ENCODE measurements at places on chromosomes 11 and 22. TPM values are rescaled to one million over a fixed set of nuclear protein-coding genes. Genes with fewer than 3 reads are reported as not detected.

The HBE1 gene
- 16.6 TPM for polyA plus RNA-seq

The CLMP gene
- polyA plus RNA-seq = 18.6 TPM

The B3GAT3 gene
- 26.4 TPM for polyA plus RNA-seq

The VWA5A gene
- 18.1 TPM for polyA plus RNA-seq

The CREB3L1 gene
- 28.6 TPM for polyA plus RNA-seq

The SSH3 gene
- 37.6 TPM for polyA plus RNA-seq
